ENCODE measurements at places on chromosomes 3 and 15. TPM values are rescaled to one million over a fixed set of nuclear protein-coding genes. Genes with fewer than 3 reads are reported as not detected.

DNA sequence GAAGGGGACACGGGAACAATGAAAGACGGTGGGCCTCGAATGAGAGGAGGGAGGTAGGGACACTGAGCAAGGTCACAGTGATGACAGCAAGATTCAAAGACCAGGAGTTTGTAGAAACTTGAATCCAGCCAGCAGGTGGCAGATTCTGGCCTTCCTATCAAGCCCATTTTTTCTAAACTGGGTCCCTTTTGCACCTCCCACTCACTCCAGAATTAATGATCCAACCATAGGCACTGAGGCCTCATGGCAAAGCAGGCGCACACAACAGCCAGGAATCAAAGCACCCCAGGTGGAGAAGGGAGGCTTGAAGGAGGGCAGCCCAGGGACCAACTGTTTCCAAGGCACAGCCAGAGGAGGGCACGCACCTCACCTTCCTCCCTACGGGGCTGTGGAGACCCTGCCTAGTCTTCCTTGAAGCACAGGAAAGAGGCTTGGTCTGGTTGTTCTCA, 90.2 kb downstream of the ANP32A start:
- DNase-seq = peak; percentile 84

GRCh38 chr3:186831798-186832197, 10.7 kb upstream of the ADIPOQ start:
- no peak for DNase-seq

DNA sequence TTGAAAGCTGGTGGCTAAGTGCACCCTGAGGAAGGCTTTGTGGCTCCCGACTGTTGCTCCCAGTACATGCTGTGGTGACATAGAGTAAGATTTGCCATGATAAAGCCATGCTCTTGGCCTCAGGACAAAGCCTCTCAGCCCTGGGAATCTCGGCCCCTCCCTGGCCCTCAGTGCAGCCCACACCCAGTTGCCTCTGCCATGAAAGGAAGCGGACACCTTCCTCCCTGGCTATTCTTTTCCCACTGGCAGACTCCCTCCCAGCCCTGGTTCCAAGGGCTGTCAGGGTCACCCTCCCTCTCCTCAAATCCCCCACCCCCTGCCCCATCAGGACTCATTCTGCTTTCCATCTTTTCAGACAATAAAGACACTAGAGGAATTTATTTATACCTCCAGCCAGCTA, 119.8 kb upstream of the NEO1 start:
- no peak for DNase-seq

- no peak for DNase-seq
Measured at GRCh38 chr3:31565288-31565687, 32.6 kb downstream of the STT3B start.

DNA sequence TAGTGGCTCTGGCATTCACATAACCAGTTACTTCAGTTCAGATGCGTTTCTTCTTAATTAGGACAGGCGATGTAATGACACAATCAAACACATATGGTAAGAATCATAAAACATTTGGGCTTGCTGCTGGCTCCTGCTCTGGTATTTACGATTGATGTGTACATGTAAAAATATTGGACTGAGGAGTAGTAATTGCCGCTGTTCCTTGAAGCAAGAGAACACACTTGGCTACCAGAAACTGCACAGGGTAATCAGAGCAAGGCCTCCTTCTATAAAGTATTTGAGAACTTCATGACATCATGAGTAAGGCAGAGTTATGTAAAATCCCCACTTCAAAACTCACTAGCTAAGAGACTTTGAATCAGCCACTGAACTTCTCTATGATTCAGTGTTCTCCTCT, 158.1 kb downstream of the SSR3 start:
- DNase-seq = no peak

The LRTM1 gene
- total RNA-seq = 0.17 TPM

The CTNNB1 gene
- total RNA-seq = 647 TPM

All from spinal cord (tissue), 10 donors.